ENCODE measurements at places on chromosomes 13 and 19. TPM values are rescaled to one million over a fixed set of nuclear protein-coding genes. Genes with fewer than 3 reads are reported as not detected.

PGLYRP1 gene
- total RNA-seq, result not detected

STK11 gene
- 104 TPM for total RNA-seq

MEGF8 gene
- 36.0 TPM for total RNA-seq

UBE2L5 gene
- total RNA-seq, result not detected

TMEM147 gene
- total RNA-seq, result 104 TPM

HDGFL2 gene
- total RNA-seq, result 70.1 TPM

LRCH1 gene
- 10.4 TPM for total RNA-seq

ZNF628 gene
- 1.9 TPM for total RNA-seq

LIN37 gene
- 12.2 TPM for total RNA-seq

CEACAM4 gene
- total RNA-seq, result not detected

DNAAF3 gene
- total RNA-seq, result 0.75 TPM

DCLK1 gene
- 6.9 TPM for total RNA-seq

FFAR2 gene
- total RNA-seq, result not detected

HCST gene
- total RNA-seq, result 0.22 TPM

SUCLA2 gene
- 51.1 TPM for total RNA-seq

GSX1 gene
- total RNA-seq, result not detected

RTBDN gene
- not detected for total RNA-seq

LILRA1 gene
- not detected for total RNA-seq

GRK1 gene
- not detected for total RNA-seq

ITM2B gene
- total RNA-seq, result 87.3 TPM

ZNF540 gene
- 0.50 TPM for total RNA-seq

PIK3R2 gene
- total RNA-seq, result 15.7 TPM

AMH gene
- 0.66 TPM for total RNA-seq

ETV2 gene
- 0.11 TPM for total RNA-seq

SULT2B1 gene
- not detected for total RNA-seq

POP4 gene
- 71.5 TPM for total RNA-seq

FIZ1 gene
- 2.7 TPM for total RNA-seq

EEF1AKMT1 gene
- 11.5 TPM for total RNA-seq

CGB7 gene
- 0.22 TPM for total RNA-seq

PRR36 gene
- total RNA-seq, result not detected
